ENCODE measurements at places on chromosomes 12 and 14.

DNA sequence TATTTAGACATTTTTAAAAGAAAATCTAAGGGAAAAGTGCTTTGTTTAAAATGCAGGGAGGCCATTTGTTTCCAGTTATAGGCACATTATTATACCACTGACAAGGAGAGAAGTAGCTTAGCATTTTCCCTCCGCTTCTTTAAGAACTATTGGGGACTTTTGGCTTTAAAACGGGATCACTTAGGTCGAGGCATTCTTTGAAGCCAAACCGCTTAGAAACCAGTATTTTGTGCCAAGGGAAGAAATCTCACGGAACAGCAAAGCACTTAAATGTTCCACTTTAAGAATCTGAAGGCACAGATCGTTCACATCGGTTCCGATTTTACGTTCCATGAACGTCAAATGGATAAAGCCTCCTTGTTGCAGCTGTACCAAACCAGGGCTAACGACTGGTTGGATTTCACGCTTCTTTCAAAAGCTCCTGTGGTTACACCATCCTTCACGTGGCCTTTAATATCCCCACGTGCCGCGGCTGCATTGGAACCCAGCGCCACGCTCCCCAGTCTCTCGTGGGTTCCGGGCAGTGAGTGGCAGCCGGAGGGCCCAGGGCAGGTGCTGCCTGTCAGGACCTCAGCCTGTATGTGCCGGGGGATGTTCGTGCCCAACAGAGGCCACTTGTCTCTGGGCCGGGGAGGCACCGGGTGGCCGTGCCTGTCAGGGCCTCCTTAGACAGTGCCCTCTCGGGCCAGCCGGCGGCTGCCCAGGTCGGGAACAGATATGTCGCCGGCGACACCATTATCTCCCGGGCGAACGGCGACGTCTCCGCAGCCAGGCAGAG, 195.4 kb downstream of the KIF26A start:
- no peak for DNase-seq

GRCh38 chr14:50360093-50360492, 36.6 kb downstream of the CDKL1 start:
- DNase-seq, result no peak

GRCh38 chr12:31715283-31715825, 13.5 kb downstream of the AMN1 start:
- DNase-seq, result no peak

DNA sequence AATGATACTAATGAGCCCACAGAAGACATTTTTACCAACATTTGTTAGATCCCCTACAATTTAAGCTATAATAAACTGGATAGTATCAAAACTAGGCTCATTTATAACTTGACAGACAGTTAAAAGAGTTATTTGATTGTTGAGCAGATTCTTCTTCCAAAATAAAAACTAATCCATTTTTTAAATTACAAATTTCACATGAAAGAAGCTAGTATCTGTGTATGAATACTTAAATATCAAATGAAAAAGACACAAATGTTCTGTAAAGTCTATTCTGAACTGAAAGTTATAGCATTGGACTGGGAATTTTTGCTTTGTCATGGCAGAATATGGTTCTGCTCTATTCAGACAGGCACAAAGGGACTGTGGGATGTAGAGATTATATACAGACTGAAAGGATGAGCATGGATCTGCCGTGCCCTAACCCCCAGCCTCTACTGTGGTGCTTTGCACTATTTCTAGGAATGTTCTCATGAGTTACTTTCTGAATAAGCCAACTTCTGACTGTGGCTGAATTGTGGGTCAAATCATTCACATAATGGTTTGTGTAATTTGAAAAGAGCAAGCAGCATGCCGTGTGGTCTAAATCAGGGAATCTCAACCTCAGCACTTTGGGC, 352.7 kb downstream of the KCNH5 start:
- no peak for DNase-seq

DNA sequence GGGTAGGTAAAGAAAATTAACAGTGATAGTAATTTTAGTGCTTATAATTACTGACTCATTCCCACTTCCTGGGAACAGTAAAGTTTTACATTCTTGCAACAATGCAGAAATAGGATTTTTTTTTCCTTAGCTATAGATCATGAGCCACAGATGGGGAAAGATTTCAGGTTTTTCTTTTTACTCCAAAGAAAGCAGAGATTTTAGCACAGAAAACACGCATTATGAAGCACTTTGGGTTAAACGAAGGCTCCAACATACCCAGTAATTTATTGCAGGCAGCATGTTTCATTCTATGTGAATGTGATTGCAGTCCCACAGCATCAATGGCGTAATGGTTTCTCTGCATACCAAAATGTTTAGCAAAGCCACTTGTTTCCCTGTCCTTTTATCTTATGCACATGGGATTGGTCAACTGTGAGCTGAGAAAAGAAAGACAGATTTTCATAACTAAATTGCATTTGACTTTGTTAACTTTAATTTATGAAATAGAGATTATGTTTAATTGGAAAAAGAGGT, 124.6 kb upstream of the E2F7 start:
- no peak for DNase-seq

DNA sequence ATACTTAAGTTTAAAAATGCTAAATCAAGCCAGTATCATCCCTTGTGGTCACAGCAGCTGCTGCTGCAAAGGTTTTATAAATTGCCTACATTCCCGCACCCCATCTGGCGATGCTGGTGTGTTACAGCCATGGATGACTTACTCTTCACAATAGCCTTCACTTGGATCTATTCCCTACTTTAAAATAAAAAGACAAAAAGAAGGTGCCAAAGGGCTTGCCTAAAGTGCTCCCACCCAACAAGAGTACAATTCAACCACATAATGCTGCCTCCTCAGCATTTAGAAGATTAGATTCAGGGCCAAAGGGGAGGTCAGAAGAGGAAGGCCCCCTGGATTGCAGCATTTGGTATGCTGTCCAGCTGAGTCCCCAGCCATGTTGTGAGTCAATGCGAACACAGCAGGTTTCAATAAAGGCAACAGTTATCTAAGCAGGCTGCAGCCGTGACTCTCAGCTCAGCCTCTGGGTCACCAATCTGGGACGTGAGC, 176.1 kb downstream of the DAD1 start:
- no peak for DNase-seq

DNA sequence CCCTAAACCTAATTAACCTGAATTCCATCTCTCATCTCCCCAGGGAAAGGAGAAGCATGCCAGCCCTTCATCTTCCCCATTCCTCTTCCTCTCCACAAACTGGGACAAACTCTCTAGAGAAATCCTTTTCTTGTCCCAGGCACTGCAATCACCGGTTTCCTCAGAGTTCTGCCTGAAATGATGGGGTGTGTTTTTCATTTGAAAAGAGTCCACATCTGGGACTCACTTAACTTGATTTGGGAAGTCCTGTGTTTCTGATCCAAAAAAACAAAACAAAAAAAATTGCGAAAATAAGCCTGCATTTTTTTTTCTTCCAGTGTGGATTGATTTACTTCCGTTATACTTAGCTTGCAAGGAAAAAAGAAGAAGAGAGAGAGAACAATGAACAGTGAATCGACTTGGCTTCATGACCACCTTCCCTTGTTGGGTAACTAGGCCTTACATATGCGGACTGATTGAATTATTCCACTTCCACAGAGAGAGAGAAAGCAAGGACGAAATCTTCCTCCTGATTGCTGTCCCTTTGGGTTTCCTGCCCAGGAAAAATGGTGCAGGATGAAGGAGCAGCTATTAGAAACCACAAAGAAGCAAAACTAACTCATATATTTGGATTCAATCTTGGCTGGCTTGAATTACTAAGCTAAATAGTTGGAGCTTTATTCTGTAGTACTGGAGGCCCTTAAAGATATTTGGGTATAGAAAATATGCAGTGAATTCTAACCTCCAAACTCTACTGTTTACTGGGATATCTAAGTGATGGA, 506.2 kb upstream of the TBX3 start:
- no peak for DNase-seq

GRCh38 chr12:11677752-11678151, 28.3 kb downstream of the ETV6 start:
- no peak for DNase-seq

GRCh38 chr14:23113431-23114119, 5.5 kb downstream of the CEBPE start:
- no peak for DNase-seq

GRCh38 chr12:50162230-50162629, 4.9 kb downstream of the CERS5 start:
- DNase-seq, result no peak

GRCh38 chr14:75579338-75579864, 981 bp downstream of the FLVCR2 start:
- DNase-seq, result no peak

DNA sequence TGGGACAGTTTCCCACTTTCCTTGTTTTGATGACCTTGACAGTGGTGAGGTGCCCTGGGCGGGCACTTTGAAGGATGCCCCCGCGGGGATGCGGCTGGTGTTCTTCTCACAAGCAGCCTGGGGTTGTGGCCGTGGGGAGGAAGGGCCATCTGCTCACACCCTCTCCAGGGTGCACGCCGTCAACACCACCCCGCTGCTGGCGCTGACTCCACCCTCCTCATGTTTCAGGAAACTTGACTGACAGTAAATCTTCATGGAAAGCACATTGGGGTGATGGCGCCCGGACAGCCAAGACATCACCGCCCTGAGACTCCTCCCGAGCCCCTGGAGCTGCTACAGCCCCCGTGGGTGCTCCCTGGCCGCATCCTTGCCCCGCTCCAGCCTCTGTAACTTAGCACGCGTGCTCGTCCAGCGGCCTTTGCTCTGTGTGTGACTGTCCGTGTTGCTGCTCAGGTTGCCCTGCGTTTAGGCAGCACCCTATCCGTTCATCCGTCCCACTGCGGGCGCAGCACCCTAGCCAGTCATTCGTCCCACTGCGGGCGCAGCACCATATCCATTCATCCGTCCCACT, 150.2 kb upstream of the C14orf180 start:
- no peak for DNase-seq

DNA sequence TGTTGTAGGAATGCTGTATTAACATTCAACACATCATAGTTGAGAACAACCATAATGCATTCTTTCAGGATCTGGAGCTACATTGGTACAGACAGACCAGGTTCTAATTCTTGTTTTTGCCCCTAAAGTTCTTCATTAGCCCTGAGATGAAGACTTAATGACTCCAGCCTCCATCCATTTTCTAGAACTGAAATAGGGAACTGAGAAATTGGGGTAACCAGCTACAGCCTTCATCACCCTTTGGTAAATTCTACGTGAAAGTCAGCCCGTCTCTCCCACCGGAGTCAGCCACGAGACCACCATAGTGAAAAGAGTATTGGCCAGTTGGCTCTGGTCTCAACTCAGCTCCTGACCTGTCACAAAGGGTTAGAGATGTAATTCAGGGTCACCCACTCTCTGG, 164.0 kb downstream of the NUAK1 start:
- no peak for DNase-seq

DNA sequence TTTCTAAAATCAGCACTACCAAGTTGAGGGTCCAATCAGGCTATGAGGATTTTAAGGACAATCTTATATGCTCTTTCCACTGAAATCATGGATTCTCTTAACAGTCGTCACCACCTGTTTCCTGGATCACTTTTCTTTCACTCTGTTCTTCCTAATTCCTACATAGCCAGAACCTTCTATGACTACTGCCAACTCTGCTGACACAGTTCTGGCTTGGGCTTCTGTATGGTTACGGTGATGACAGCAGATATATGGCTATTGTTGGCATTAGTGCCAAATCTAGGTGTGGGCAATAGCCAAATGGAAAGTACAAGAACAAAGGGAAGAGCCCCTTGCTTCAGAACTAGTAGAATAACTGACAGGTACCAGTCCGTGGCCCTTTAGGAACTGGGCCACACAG, 124.0 kb downstream of the ARID2 start:
- DNase-seq, result no peak

- DNase-seq, result no peak
Measured at GRCh38 chr12:108649669-108650068, 16.0 kb upstream of the SELPLG start.

DNA sequence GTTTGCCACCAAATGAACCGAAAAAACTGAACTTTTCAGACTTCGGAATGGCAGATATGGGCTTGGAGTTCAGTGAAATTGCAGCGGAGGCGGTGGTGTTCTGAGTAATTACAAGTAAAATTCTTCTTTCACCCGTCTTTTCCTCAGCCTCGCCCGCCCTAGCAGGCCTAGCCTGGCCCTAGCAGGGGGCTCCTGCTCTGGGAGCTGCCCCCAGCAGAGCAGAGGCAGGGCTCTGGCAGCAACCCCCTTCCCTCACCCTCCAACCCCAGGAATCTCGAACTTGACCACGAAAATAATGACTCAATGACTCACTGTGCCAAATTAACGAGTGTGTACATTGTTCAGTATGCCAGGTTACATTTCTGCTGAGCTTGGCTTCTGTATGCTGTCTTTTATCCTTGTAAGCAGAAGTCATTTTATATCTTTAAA, 1.1 kb downstream of the PAPLN start:
- DNase-seq, result no peak

GRCh38 chr14:24913746-24914145, 136.2 kb downstream of the STXBP6 start:
- DNase-seq, result no peak

GRCh38 chr14:89141862-89142261, 275.2 kb downstream of the FOXN3 start:
- no peak for DNase-seq

DNA sequence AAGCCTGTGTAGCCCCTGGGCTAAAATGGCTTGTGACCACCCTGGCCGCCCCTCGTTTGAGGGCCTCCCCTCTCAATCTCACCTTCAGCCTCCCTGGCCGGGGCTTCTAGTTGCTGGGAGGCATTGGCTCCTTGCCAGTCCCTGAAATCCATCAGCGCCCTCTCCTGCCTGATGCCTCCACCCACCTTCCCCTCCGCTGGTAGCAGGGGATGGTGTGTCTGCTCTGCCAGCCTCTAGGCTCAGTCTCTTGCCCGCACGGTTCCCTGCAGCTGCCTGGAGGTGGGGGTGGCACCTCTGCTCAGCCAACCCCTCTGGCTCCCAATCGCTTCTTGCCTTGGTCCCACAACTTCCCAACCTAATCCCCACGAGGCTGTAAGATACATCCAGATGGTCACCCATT, 167.9 kb downstream of the PHETA1 start:
- no peak for DNase-seq

GRCh38 chr12:28127455-28127854, 62.8 kb upstream of the CCDC91 start:
- no peak for DNase-seq

DNA sequence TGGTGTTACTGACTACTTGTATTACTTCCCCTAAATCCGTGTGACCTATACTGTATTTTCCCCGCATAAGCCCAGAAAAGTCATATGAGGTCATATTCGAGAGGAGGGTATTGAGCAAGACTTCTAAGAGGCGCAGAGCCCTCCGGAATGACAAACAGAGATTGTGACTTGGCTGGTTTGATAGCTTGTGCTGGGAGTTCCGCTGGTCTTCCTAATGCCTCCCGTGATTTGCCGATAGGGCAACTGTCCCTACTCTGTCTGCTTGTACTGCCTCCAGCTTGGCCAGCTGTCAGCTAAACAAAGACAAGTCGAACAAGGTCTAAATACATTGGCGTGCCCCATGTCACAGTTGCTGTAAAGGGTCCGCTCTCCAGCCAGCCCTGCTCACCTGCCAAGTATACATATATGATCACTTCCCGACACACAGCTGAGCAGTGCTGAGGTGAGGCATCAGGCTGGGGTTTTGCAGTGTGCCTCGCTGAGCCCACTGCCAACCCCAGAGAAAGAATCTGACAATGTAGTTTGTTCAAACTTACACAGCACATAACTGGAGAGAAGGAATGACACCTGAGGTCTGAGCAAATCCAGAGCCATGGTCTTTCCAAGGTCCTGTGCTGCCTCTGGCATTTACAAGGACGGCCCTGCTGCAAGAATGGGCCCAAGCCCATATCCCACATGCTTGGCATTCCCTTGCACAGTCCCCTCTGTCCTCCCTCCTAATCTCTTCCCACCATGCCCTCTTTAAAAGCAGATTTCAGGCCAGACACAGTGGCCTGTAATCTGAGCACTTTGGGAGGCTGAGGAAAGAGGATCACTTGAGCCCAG, 23.7 kb downstream of the LGMN start:
- DNase-seq, result no peak

All from stimulated activated CD8-positive, alpha-beta memory T cell treated with anti-CD3 and anti-CD28 coated beads, Interleukin-4, amount 100 ng/mL, for 48 hours (primary cell).